ENCODE measurements at places on chromosomes 12 and 14.

- no peak for DNase-seq
Measured at GRCh38 chr14:88618476-88618875, 55.6 kb downstream of the ZC3H14 start.

DNA sequence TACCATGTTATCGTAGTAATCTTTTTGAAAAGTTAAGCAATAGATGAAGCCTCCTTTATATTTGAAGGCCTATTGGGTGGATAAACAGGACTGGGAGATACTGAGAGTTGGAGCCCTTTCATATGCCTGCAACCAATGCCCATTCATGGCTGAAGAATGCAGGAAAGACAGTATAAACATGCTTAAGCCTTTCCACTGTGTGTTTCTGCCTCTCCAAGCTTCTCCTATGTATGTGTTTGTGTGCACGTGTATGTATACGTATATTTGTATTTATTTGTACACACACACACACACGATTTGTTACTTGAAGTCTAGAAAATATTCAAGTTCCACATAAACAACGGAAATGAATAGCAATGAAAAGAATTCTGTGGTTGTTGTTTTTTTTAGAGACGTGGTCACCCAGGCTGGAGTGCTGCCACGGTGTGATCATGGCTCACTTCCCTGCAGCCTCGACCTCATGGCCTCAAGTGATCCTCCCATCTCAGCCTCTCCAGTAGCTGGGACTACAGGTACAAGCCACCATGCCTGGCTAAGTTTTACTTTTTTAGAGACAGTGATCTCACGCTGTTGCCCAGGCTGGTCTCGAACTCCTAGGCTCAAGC, 1453.5 kb downstream of the AACS start:
- no peak for DNase-seq

DNA sequence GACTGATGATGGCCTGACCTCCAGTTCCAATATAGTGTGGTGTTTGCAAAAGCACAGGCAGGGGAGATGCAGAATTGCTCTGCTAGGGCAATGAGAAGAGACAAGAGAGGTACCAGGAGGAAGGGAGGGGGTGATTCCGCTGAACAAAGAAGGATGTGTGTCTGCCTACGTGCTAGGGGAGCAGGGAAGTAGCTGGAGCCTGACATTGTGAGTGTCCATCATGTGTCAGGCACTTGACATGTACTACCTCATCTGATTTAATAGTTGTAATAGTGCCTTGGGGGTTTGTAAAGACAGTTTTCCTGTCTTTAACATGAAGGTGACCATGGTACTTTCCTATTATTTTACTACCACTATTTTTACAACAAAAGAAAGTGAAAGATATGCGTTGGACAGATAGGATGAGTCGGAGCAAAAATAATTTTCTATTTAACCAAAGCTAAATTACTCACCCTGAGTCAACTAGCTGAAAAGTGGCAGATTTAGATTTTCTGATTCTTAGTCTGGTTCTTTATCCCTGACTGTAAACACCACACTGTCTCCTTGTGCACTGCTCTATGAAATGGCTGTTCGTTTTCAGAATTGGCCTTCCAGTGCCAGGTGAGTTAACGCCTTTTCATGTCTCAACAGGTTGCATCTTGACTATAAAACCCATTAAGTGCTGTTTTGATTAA, 33.7 kb upstream of the TEAD4 start:
- no peak for DNase-seq

- no peak for DNase-seq
Measured at GRCh38 chr14:86373886-86374285, 843.9 kb downstream of the FLRT2 start.

DNA sequence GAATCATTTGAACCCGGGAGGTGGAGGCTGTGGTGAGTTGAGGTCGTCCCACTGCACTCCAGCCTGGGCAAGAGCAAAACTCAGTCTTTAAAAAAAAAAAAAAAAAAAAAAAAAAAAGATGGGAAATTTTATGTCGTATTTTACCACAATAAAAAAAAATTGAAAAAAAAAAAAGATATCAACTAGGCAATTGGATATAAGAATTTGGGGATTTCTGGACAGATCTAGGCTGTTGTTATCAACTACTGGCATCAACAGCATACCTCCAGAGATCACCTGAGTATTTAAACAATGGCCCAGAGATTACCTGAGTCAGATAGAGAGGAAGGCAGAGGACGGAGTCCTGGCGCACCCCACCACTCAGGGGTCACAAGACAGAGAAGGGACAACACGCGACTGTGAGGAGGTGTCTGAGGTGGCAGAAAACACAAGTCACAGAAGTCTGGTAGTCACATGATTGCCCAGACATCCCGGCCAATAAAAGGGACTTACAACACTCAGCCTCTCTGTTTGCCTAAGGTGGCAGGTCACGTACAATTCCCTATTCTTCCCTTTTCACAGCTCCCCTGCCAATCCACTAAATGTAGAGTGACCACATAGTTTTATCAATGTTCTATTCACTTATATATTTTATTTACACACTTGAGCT, 1.8 kb downstream of the SPRING1 start:
- no peak for DNase-seq

DNA sequence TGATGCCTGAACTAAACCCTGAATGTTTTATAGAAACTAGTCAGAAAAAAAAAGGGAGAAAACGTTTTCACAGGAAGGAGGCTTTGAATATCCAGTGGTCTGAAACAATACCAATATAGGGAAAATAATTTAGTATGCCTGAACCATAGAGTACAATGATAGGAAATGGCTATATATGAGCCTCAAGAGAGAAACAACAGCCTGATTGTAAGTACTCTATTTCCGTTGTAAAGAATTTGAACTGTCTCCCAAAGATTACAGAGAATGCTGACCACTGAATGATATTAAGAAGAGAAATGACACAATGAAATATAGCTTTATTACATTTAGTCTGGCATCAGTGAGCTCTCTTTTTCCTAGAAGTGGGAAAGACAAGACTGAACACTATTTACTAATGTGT, 5.5 kb upstream of the GABARAPL1 start:
- DNase-seq: no peak

DNA sequence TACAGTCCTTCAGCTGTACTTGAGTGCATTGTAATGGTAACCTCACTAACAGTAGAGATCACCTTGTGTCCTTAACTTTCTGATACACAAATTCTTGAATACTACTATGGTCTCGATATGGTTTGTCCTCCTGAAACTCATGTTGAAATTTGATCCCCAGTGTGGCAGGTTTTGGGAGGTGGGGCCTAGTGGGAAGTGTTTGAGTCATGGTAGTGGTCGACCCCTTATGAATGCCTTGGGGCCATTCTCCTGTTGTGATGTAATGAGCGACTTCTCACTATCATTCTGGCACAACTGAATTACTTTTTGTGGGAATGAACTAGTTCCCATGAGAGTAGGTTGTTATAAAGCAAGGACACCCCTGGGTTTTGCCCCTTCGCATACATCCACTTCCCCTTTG, 52.3 kb downstream of the IPO8 start:
- no peak for DNase-seq

DNA sequence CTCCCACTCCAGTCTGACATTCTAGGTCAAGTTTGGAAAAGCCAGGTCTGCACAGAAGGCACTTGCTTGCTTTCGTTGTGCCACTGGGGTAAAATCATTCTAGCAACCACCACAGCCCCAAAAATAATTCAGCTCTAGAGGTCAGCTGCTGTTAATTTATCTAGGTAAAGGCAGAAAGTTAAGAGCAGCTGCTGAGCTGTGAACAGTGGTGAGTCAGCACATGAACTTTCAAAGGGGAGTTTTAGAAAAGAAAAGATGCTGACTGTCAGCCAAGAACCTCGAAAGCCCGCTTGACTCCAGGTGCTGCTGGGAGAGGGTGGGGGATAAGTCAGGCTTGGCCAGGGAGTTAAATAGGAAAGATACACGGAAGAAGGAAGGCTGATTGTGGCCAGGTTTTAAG, 12.7 kb downstream of the CCDC197 start:
- no peak for DNase-seq

DNA sequence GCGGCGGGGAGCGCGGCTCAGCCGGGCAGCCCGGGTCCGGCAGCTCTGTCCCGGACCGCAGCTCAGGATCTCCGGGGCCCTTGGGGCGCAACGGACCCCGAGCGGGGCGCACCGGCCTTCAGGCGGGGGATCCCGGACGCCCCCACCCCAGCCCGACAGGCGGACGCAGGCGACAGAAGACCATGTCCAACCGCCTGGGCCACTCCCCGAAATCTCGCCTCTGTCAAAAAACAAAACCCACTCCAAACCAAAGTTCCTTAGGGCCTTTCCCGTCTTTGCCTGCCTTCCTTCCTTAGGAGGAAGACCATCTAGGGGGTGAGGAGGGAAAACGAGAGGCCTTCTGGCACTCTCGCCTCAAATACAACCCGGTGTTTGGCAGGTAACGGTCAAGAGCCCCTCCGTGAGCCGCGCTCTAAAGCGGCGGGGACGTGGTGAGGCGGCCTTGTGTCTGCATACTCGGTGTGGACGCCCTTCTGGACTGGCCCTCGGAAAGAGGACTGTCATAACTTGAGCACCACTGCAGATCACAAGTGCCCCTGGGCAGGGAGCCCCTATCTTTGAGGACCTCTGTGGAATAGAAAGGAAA, 604 bp downstream of the HCFC2 start:
- DNase-seq: no peak

DNA sequence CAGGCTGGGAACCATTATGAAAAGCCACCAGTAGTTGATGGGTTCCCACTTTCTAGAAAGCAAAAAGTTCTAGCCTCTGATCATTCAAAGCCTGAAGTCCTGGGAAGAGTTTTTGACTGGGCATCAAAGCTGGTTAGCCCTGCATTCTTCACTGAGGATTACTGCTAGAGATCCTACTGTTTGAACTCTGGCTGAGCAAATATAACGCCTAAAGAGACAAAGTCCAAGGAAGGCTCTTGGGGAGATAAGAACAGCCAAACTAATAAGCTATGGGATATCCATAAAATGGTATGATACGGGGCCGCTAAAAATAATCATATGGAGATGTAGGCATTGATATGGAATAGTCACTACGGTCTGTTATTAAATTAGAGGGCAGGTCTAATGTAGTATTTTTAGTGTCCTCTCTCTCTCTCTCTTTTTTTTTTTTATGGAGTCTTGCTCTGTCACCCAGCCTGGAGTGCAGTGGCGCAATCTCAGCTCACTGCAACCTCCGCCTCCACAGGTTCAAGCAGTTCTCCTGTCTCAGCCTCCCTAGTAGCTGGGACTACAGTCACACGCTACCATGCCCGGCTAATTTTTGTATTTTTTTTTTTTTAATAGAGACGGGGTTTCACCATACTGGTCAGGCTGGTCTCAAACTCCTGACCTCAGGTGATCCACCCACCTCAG, 35.5 kb downstream of the PLXNC1 start:
- DNase-seq: no peak

GRCh38 chr14:96088074-96088473, 48.9 kb downstream of the C14orf132 start:
- DNase-seq: no peak

- DNase-seq: no peak
Measured at GRCh38 chr12:55728186-55728938, 447 bp downstream of the CD63 start.

DNA sequence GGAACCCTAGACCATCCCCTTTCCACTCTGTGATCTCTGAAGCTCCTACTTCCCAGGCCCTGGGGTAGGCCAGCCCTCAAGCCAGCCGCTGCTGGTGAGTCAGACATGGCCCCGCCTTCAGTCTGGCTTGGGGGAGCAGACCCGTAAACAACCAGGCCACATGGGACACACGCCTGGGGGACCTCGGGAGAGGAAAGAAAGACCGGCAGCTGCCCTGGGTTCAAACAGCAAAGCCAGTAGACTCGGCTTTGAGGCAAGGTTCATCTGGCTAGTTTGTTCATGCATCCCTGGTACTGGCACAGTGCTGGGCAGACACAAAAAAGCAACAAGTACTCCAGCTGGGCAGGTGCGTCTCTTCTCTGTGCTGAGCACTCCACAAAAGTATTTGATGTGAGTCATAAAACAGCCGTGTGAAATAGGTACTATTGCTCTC, 101.9 kb downstream of the SETD3 start:
- no peak for DNase-seq

- DNase-seq: no peak
Measured at GRCh38 chr14:100667656-100668055, 59.0 kb upstream of the DLK1 start.

DNA sequence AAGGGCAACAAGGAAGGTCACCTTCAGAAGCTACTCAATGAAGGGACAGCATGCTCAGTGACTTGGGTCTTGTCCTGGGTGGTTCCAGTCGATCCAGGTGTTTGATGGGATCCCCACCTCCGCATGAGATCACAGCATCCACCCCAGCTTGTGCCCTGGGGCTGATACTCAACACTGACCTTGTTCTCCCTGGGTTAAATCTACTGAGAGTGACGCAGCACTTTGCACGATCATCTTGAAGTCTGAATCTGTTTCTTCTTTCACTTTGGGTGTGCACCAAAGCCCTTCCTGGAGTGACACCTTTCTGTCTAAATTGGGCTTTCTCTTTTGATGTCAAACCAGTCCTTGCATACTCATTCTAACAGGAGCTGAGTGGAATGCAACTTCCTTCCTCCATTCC, 13.8 kb downstream of the NOS1 start:
- no peak for DNase-seq

GRCh38 chr14:61525293-61526011, 169.9 kb upstream of the HIF1A start:
- no peak for DNase-seq
